LHCN-M2 (cell line): ENCODE measurements at places on chromosomes 3 and 15. TPM values are rescaled to one million over a fixed set of nuclear protein-coding genes. Genes with fewer than 3 reads are reported as not detected.

GRCh38 chr3:51954713-51955112 is 468 bp upstream of the GPR62 start:
- DNase-seq = no peak

DNA sequence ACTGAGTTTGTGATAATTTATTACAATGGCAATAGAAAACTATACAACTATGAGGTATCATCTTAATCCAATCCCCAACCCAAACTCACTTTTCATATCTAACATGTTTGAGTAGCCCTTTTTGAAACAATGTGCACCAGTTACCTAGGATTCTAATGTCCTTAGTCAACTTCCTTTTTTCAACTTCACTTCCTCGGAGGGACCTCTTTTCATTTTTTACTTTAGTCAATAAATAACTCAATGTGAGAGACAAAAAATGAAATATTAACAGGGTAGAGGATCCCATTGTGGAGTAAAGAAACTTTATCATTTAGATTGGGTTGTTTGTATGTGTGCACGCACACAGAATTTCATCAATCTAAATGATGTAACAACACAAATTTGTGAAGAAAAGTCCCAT is 193.6 kb upstream of the LRRC3B start:
- no peak for DNase-seq

DNA sequence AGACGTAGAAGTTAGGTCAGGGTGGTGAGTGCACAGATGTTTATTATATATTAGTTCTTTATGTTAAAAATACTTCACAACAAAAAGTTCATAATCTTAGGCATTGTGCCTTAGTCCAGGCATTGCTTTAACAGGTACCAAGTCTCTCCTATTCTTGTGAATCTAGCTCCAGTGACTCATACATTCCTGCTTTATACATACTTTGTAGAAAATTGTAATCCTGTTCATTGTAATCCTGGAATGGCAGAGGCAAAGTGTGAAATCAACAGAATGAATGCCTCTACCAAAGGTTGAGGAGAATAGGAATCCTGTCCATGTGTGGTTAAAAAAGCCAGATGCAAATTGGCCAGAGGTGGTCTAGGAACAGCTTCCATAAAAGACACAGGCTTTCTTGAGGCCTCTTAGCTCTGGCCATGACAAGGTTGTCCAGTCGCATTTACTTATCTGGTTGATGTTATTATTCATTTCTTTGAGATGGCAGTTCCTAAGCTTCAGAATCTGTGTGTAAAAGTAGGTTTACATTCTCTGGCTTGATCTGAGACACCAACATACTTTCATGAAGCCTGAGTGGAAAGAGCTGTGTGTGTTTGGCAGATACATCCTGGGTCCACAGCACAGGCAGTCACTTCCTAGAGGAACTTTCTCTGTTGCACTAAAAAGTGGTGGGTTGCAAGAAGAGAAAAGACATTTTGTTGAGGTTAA is 109.0 kb downstream of the CDIN1 start:
- peak; percentile 7 for DNase-seq

- no peak for DNase-seq
Observed at GRCh38 chr15:87680208-87680607, 576.3 kb downstream of the NTRK3 start.

DNA sequence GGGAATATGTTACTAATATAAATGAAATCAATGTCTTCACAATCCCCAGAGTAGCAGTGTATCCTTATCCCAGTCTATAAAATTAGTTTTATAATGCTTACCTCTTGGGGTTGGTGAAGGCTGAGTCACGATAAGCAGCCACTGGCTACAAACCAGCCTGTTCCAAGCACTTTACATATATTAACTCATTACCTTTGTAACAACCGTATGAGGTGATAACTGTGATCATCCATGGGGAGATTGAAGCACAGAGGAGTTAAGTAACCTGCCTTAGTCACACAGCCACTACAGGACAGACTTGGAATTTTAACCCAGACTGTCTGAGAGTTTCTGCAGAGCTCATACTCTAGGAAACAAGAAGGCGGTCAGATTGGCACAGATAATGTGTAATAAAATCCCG is 43.3 kb upstream of the MITF start:
- no peak for DNase-seq

DNA sequence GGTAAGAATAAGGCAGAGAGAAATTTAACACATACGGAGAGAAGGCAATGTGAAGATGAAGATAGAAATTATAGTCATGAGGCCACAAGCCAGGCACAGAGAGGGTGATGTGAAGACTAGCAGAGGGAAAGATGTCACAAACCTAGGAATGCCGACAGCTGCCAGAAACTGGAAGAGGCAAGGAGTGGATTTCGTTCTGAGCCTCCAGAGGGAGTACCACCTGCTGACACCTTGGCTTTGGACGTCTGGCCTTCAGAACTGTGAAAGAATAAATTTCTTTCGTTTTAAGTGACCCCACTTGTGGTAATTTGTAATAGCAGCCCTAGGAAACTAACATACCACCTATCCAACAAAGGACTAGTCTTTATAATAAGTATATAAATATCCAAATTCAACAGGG is 5.0 kb upstream of the SGO1 start:
- DNase-seq = no peak

DNA sequence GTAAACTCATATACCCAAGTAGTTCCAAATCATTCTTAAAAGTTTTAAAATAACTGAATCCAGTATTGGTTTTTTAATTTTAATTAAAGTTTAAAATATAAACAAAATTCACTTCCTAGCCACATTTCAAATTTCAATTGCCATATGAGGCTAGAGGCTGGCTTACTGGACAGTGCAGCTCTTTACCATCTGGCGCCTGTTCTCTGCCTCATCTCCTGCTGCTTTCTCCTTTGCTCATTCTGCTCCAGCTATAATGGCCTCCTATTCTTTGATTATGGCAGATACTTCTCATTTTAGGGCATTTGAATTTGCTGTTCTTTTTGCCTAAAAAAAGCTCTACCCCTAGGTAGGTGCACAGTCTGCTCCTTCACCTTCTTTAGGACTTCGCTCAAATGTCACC is 19.1 kb downstream of the ARMC8 start:
- DNase-seq = no peak

- peak; percentile 21 for DNase-seq
Observed at GRCh38 chr3:124492824-124493223, 237.4 kb upstream of the UMPS start.

TJP1 gene
- total RNA-seq = 34.9 and 40.4 TPM in 2 replicates

GATA2 gene
- 0.17 and 0.90 TPM in 2 replicates for total RNA-seq

PSTPIP1 gene
- not detected in 2 replicates for total RNA-seq

TLR9 gene
- under 0.01 TPM in 1 of 2 replicates, not detected in the other for total RNA-seq

ROPN1 gene
- total RNA-seq = not detected in 2 replicates

CHP1 gene
- 67.2 and 85.6 TPM in 2 replicates for total RNA-seq
